H9 (cell line): ENCODE measurements at places on chromosomes 4 and X. TPM values are rescaled to one million over a fixed set of nuclear protein-coding genes. Genes with fewer than 3 reads are reported as not detected.

The EGFL6 gene
- 0.75 and 0.94 TPM in 2 replicates for total RNA-seq

- no peak overlapping the region for H3K4me3 ChIP-seq
- no peaks in the 10 kb centered on the region for H3K27me3 ChIP-seq
- H3K27ac ChIP-seq = no peak overlapping the region
These were observed 102.1 kb downstream of the ITIH6 start for GRCh38 chrX:54695816-54696487.

DNA sequence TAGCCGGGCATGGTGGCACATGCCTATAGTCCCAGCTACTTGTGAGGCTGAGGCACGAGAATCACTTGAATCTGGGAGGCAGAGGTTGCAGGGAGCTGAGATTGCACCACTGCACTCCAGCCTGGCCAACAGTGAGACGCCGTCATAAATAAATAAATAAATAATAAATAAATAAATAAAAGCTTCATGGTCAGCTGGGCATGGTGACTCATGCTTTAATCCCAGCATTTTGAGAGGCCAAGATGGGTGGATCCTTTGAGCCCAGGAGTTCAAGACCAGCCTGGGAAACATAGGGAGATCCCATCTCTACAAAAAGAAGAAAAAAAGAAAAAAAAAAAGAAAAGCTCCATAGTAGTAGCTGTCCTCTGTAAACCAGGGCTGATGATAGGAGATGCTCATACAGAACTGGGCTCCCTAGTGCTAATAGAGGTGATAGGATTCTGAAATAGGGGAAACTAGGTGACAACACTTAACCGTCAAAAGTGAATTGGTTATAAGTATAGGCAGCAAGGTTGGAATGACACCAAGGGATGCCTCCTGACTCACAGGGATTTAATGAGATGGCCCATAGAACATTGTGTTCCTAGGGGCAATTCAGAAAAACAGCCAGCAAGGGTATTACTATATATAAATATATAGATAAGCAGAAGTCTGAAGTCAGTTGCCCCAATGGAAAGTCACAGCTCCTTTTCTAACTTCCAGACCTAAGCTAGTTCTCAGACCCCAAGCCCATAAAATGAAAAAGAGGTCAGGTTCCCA lies 41.8 kb upstream of the ARHGEF6 start:
- H3K27ac ChIP-seq = no peak overlapping the region
- H3K27me3 ChIP-seq = no peaks in the 10 kb centered on the region
- peaks cover 5% of the 10 kb centered on the region for H3K36me3 ChIP-seq
- H3K4me3 ChIP-seq = no peak overlapping the region

The GPRIN3 gene
- total RNA-seq = 0.48 and 0.53 TPM in 2 replicates

GRCh38 chrX:23851544-23851943 lies 56.2 kb downstream of the APOO start:
- H3K4me3 ChIP-seq = no peak overlapping the region
- no peaks in the 10 kb centered on the region for H3K27me3 ChIP-seq
- DNase-seq = no peak
- H3K4me1 ChIP-seq = no peaks in the 10 kb centered on the region
- H3K27ac ChIP-seq = no peak overlapping the region

The NAP1L3 gene
- total RNA-seq = 89.6 and 91.7 TPM in 2 replicates

The ARHGAP4 gene
- 37.8 and 40.6 TPM in 2 replicates for total RNA-seq

- no peak overlapping the region for H3K4me3 ChIP-seq
- DNase-seq = no peak
These were observed 314.5 kb downstream of the CAMK2D start for GRCh38 chr4:113447061-113447460.
